ENCODE measurements at places on chromosomes 2 and 18.

DNA sequence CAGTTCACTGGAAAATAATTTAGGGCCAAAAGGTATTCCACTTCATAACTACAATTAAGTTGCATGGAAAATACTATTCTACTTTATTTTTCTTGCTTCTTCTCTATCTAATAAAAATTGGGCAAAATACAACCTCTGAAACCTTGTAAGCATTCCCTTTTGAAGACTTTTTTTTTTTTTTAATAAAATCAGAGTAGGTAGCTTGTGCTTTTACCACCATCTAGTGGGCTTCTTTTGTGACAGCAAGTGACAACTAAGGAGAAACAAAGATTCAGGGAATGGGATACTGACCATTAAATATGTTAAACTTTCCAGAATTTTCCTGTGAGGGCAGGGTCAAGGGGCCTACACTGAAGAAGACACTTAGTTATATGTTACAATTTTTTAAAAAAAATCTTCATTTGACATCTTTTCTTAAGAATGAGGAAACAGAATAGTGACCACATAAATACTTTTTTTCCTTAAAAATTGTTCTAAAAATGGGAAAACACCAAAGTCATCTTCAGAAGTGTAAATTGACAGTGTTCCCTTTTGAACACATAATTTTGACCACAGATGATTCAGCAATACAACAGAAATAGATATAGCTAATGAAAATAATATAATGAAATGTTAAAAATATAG lies 1183.2 kb upstream of the ACVR2A start:
- DNase-seq: peak; percentile 62

DNA sequence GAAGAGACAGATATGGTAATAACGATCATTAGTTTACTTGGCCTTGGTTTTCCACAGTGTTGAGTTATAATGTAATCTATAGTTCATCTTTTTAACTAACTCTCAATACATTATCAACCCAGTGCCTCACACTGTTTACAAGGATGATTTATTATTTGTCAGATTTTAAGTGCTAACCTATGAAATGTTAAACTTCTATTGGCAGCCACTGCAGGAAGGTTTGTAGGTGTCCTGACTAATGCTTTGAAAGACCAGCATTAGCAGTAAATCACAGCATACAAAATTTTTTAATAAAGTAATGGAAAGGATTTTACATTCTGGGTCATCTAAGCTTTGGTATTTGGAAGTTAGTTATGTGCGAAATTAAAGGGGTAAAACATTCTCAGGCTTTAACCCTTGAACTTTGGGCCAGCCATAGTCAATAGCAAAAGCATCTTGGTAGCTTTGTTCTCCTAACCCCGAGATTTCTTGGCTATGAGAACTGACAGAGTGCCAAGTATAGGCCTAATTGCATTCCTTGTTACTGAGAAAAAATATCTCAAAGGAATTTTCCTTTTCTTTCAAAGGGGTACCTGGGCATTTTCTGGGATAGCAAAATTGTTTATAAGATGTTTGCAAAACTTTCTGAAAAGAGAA lies 30.6 kb downstream of the SPATS2L start:
- no peak for DNase-seq

GRCh38 chr2:239310401-239311061 lies 90.3 kb downstream of the HDAC4 start:
- DNase-seq: no peak

- DNase-seq: no peak
Observed at GRCh38 chr2:125643585-125643984, 1012.4 kb upstream of the GYPC start.

DNA sequence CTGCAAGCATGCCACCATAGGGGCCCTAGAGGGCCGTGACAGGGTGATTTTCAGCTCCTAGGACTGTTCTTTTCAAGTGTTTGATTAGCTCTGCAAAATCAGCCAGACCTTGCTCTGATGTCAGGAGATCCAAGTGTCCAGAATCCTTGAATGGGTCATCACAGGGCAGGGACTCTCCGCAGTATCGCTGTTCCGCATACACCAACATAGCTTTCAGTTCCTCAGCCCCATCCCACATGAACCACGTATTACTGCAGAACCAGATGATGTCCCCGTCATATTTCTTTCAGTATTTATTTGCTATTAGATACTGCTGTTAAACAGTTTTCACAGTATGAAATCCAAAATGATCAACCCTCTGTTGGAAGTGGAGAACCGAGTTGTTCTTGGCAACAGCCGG lies 46.6 kb upstream of the RFX8 start:
- DNase-seq: no peak

DNA sequence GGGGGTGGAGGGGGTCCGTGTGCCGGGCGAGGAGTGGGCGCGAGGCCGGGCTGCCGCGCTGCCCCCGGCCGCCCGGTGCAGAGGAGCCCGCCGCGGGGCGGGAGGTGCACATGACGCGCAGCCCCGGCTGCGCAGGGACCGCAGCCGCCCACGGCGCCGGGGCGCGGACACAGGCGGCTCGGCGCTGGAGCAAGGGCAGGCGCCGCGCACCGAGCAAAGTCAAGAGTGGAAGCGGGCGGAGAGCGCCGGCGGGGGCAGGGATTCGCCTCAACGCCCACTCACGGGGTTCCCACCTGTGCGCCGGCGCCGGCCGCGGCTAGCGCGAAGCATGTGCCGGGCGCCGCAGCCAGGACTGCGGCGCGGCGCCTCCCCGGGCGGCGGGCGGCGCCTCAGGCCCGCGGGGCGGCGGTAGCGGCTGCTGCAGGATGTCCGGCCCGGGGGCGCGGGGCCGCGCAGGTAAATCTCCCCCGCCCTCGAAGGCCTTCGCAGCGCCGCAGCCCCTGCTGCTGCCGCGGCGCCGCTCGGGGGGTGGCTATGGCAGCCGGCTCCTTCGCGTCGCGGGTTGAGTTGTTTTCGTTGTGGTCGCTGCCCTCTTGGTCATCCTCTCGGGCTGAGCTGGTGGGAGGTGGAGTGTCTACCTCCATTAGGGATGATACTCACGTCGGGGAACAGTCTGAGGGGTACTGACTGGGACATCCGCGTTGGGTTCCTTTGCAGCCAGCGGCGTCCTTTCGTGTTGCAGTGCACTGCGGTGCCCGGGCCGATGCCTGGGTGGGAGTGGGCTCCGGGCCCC lies 216.3 kb upstream of the DTNA start:
- DNase-seq: peak; percentile 9

GRCh38 chr18:77023102-77023782 lies 109.3 kb downstream of the MBP start:
- no peak for DNase-seq

DNA sequence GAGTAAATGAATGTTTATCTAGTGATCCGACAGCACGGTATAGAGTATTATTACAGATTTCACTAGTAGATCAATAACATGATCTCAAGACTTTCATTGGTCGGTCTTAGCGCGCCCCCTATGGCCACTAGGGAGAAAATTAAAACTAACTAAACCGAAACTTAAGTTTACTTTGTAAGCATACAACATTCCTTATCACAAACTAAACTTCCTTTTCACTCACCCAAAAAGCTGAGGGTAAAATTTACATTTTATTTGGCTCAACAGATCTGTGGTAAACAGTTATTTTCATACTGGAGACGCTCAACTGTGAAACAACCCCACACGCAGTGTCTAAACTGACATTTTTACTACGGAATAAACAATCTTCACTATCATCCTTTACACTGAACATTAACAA lies 215.6 kb upstream of the MAP2 start:
- DNase-seq: peak; percentile 22

GRCh38 chr18:22563164-22563583 lies 145.5 kb upstream of the CTAGE1 start:
- DNase-seq: peak; percentile 91

DNA sequence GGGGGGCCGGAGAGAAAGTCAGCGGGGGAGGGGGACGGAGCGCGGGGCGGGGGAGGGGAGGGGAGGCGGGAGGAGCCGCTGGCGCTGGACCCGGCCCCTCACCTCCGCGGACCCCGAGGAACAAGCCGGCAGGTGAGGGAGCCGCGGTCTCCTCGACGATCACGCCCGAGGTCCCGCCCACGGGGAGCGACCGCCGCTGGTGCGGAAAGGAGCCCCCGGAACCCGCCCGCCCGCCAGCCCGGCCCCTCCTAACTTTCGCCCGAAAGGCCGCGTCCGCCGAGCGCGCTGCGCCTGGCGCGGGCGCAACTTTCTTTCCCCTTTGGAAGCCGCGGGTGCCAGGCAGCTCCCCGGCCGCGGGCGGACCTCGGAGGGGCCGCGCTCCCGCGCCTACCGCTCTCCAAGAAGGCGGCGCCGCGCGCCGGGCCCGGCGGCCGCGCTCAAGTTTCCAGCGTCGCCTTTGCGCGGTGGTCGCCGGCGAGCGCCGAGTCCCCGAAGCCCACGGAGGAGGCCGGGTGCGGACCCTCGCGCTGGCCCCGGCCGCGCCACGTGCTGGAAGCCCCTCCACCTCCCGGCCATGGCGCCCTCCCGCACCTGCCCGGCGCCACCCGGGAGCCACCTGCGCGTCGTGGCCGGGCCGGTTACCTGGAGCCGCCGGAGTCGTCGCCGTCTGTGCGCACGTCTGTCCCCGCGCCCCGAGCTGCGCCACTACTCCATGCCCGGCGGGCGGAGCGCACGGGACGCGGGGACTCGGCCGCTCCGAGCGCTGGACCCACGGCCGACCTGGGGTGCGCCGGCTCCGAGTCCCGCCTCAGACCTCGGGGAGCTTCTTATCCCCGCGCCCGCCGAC lies at the start of gene ALKAL2:
Gene ALKAL2 (minus strand): TSS at position 181 of the 847 bp plus-strand sequence. CDS start 256 bp downstream, outside the sequence.
- peak; percentile 15 for DNase-seq

All from mesenchymal stem cell (in vitro differentiated cells and primary cell).